ENCODE measurements at places on chromosomes 5 and 9. TPM values are rescaled to one million over a fixed set of nuclear protein-coding genes. Genes with fewer than 3 reads are reported as not detected.

- no peak for DNase-seq
Measured at GRCh38 chr5:27947088-27947487, 908.7 kb upstream of the CDH9 start.

GRCh38 chr5:9373571-9373970 lies 172.3 kb downstream of the SEMA5A start:
- DNase-seq, result no peak

- DNase-seq, result no peak
Measured at GRCh38 chr5:136285096-136285855, 80.1 kb downstream of the TRPC7 start.

DNA sequence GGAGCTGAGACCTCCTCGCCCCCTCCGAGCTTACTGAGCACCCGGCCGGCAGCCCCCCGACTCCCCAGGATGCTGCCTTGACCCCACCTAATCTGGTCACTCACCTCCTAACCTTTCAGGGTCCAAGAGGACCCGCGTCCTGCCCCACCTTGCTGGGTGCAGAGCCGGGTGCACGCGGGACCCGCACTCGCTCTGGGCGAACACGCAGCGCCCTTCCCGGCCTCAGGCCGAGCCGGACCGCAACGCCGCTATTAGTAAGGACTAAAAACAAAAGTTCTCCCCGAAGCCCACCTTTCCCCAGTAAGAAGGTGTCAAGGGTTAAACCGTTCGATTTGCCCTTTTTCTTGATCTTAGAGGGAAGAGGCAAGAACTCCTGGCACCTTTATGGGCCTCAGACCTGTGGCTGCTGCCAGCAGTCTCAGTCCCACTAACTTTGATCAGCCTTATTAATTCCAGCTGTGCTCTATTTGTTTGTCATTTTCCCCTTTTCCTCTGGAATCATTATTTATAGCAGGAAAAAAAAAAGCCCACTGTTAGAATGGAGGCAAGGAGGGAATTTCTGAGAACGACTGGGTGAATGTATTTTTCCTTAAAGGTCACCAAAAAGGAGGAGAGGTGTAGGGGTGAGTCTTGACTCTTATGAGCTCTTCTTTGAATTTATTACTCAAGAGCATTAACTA lies 10.5 kb downstream of the IRX2 start:
- no peak for DNase-seq

GRCh38 chr5:149172709-149173505 lies 31.6 kb downstream of the ABLIM3 start:
- no peak for DNase-seq

DNA sequence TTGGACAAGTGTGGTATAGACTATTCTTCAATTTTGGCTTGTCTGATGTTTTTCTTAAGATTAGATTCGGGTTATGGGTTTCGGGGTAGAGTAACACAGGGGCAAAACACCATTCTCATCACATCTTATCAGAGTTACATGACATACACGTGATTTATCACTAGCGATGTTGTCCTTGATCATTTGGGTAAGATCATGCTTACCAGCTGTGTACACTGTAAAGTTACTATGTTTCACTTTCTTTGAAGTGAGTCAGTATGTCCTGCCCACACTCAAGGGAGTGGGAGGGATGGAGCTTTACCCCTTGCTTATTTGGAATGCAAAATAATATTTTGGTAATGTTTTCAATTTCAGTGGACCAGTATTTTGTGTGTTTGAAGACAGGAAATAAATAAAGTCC lies 101.8 kb upstream of the TAF11L2 start:
- DNase-seq, result no peak

DNA sequence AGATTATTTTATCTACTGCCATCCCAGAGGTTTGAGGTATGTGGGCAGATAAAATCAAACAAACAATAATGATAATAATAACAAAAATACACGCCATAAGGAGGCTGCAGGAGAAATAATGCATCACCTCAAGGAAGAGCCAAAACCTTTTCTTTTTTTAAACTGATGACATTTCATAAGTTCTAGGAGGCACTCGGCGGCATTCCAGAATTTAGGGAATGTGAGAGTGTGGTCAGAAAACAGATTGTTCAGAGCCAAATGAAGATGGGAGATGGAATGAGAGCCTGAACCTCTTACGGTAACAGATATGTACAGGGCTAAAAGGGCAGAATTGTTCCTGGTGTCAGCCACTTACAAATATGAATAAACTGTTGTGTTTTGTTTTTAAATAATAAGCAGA lies 615.0 kb upstream of the CHD1 start:
- no peak for DNase-seq

GRCh38 chr5:147986134-147986757 lies 77.5 kb upstream of the SPINK5 start:
- no peak for DNase-seq

DNA sequence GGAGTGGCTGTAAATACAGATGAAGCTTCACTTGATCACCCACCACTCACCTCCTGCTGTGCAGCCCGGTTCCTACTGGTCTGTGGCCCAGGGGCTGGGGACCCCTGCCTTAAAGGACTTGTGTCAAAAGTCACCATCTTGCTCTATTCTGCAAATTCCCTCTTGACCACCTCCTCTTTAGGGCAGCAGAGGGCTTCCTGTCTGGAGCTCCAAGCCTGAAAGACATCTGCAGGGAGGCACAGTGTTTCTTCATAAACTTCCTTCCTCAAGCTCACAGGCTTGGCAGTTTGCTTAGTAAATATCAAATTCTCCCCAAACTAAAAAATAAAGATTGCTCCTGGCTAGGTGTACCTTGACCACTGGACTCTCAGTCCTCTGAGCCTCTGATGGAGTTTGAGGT lies 104.4 kb downstream of the FRMD3 start:
- DNase-seq, result no peak

DNA sequence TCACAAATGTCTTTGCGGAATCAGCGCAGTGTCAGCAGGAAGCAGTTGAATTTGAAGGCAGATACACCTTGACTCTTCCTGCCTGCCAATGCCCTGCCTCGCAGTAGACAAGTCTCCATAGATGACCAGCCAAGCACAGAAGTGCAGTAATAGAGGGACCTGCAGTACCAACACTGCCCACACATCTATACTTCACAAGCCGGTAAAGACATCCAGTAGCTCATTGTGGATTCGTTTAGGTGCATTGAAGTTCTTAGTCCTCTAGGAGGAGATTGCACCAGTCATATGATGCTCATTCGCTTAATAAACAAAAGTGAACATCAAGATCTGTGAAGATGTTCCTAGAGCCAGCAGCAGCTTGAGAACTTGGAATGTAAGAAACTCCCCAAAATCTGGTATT lies 7.1 kb upstream of the IFNA2 start:
- peak; percentile 37 for DNase-seq

- no peak for DNase-seq
Measured at GRCh38 chr5:74409166-74409706, 231.3 kb downstream of the ENC1 start.

GRCh38 chr5:154972476-154973080 lies 31.7 kb downstream of the MRPL22 start:
- DNase-seq, result peak; percentile 43

DNA sequence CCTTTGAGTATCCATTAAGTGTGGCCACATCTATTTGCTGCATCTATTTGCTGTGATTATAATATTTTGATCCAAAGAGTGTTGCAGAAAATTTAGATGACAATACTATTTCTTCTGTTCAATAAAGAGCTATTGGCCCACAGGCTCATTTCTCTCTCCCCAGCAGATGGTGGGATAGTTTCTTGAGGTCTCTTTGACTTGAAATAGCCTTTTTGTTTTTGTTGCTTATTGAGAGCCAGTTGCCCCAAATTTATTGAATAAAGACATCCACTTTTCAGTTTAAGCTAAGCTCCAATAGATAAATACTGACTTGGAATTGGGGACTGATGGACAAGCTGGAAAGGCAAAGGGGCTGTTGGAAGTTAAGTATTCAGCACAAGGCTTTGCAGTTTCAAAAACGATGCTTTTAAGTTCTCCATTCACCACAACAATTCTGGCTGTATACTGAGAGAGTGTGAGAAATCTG lies 290.1 kb upstream of the MPDZ start:
- DNase-seq, result no peak

DNA sequence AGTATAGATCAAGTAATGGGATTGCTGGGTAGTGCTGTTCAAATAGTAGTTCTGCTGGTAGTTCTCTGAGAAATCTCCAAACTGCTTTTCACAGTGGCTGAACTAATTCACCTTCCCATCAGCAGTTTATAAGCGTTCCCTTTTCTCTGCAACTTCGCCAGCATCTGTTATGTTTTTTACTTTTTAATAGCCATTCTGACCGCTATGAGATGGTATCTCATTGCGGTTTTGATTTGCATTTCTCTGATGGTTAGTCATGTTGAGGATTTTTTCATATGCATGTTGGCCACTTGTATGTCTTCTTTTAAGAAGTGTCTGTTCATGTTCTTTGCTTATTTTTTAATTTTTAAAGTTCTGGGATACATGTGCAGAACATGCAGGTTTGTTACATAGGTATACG lies 279.2 kb upstream of the NREP start:
- DNase-seq, result no peak

- DNase-seq, result no peak
Measured at GRCh38 chr5:72681781-72682180, 134.7 kb upstream of the TNPO1 start.

- peak; percentile 59 for DNase-seq
Measured at GRCh38 chr9:74985041-74985440, 32.3 kb upstream of the C9orf40 start.

GRCh38 chr5:137838976-137839375 lies 28.7 kb upstream of the MYOT start:
- DNase-seq, result no peak

- no peak for DNase-seq
Measured at GRCh38 chr9:103483471-103484096, 488.5 kb downstream of the CYLC2 start.

- no peak for DNase-seq
Measured at GRCh38 chr9:126454795-126455194, 128.2 kb downstream of the MVB12B start.

GRCh38 chr5:126972062-126972895 lies 58.1 kb downstream of the MARCHF3 start:
- DNase-seq, result no peak

DNA sequence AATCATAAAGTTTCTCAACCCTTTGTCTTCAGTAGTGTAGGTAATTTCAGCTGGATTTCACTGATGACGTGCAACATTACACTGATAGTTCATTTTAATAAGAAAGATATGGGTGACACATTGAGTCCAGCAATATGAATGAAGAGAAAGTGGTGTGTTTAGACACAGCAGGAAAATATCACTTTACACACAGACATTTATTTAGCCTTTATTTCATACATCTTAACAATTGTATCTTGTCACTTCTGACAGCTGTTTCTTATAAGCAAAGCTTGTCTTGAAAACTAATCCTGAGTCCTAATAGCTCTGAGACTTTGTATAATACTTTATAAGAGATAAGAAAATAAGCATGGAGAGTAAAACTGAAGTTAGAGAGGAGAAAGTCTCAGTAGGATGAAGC lies 720.5 kb upstream of the NUDT12 start:
- no peak for DNase-seq

DNA sequence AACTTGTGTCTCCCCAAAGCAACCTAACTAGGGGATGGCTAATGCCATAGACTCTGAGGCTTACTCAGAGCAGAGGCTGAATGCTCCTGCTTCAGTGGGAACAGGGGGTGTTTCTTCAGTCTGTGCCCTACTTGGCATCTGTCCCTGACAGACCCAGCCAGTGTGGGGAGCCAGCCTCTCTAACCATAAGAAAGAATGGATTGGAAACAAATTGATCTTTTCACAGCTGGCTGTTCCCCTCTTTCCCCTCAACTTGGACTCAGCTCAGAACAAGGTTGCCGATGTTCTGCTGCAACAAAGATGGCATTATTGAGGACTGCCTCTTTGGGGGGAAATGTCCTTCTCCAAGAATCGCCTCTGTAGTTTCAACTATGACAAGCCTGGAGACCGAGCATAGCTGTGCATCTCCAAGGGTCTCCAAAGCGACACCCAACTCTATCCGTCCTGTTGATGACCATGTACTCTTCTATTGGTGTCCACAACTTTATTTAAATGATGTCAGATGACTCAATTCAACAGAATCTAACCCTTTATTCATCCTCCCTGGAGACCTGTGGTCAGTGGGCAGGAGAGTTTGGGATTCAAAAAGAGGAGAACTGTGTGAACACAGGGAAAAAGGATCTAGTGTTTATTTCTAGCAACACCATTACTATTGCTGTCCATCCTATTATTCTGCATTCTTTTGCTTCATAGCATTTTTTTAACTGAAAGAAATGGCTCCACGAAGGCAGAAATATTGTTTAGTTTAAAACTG lies 24.7 kb upstream of the TNC start:
- DNase-seq, result no peak

- DNase-seq, result no peak
Measured at GRCh38 chr9:96688187-96688586, 33.1 kb upstream of the PRXL2C start.

DNA sequence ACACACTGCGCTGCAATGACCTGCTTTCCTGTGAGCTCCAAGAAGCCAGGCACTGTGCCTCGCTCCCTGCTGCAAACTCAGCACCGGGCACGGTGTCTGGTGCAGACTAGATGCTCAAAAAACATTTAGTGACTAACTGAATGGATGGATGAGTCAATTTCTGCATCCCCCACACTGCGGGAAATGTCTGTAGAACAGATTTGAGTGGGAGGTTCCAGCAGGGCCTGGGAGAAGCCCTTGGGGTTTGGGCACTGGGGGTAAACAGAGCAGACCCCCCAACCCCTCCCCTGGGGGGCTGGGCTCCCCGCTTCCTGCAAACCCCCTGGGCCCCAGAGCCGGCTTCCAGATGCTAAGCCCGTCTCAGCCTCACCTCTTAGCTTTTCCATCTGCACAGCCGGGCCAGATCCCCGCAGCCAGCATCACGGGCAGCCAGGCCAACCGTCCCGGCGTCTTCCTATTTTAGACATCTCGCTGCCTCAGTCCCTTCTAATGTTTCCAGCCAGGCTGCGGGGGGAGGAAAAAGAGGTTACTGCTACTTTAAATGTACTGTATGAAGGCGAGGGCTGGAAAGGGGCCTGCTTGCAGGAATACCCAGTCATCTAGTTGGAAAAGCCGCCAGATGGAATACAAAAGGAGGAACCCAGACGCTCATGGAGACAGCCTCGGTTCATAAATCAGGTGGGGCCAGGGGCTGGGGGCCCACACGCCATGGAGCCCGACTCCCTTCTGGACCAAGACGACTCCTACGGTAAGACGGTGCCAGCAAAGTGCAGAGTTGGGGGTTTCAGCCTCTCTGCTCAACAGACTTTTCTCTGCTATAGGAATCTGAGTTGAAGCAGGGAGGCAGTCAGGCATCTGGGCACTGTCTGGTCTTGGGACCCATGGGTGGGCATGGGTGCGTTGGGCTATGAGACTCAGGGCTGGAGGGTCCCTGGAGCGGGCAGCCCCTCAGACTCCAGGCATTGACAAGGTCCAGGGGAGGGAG lies 67.1 kb upstream of the GGTA1 start:
- DNase-seq, result peak; percentile 62

- DNase-seq, result no peak
Measured at GRCh38 chr9:81782313-81782995, 93.1 kb upstream of the TLE1 start.

Gene TMEM232
- 0.79 TPM for total RNA-seq

Gene SLC25A2
- not detected for total RNA-seq

Gene MLANA
- total RNA-seq, result not detected

Gene DAPK1
- 0.64 TPM for total RNA-seq

Gene VCP
- total RNA-seq, result 342 TPM

Gene C6
- not detected for total RNA-seq

Gene HNRNPK
- 485 TPM for total RNA-seq

Gene FYB1
- total RNA-seq, result 0.26 TPM

Gene LEAP2
- 0.13 TPM for total RNA-seq

Gene CDX1
- total RNA-seq, result not detected

Gene GFI1B
- not detected for total RNA-seq
